ENCODE measurements at places on chromosomes 4 and X. TPM values are rescaled to one million over a fixed set of nuclear protein-coding genes. Genes with fewer than 3 reads are reported as not detected.

Gene PDCL2
- total RNA-seq: not detected

Gene HGFAC
- total RNA-seq: 0.28 TPM

Gene SYTL4
- total RNA-seq: 5.9 TPM

Gene DYNLT3
- total RNA-seq: 35.8 TPM

Gene FGA
- total RNA-seq: not detected

Gene ITIH6
- 0.08 TPM for total RNA-seq

All from chondrocyte (in vitro differentiated cells).